Mucosa of descending colon (tissue), 3 donors: ENCODE measurements at places on chromosomes 6 and 20. TPM values are rescaled to one million over a fixed set of nuclear protein-coding genes. Genes with fewer than 3 reads are reported as not detected.

DNA sequence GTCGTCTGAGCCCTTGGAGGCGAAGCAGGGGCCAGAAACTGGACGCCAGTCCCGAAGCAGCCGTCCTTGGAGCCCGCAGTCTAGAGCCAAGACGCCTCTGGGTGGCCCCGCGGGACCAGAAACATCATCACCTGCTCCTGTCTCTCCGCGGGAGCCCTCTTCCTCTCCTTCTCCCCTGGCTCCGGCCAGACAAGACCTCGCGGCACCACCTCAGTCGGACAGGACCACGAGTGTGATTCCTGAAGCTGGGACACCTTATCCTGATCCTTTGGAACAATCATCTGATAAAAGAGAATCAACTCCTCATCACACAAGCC, 416 bp downstream of the RSPH4A start:
- no peak for DNase-seq

DNA sequence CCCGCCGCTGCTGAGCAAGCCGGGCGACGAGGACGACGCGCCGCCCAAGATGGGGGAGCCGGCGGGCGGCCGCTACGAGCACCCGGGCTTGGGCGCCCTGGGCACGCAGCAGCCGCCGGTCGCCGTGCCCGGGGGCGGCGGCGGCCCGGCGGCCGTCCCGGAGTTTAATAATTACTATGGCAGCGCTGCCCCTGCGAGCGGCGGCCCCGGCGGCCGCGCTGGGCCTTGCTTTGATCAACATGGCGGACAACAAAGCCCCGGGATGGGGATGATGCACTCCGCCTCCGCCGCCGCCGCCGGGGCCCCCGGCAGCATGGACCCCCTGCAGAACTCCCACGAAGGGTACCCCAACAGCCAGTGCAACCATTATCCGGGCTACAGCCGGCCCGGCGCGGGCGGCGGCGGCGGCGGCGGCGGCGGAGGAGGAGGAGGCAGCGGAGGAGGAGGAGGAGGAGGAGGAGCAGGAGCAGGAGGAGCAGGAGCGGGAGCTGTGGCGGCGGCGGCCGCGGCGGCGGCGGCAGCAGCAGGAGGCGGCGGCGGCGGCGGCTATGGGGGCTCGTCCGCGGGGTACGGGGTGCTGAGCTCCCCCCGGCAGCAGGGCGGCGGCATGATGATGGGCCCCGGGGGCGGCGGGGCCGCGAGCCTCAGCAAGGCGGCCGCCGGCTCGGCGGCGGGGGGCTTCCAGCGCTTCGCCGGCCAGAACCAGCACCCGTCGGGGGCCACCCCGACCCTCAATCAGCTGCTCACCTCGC, 1.5 kb downstream of the ARID1B start:
- peak; percentile 60 for DNase-seq

- no peak for DNase-seq
Observed at GRCh38 chr20:52399352-52399751, 207.8 kb upstream of the ZFP64 start.

- no peak for DNase-seq
Observed at GRCh38 chr6:166683477-166683876, 56.4 kb upstream of the RPS6KA2 start.

GRCh38 chr6:33571637-33572316, 8.3 kb downstream of the BAK1 start:
- no peak for DNase-seq

DNA sequence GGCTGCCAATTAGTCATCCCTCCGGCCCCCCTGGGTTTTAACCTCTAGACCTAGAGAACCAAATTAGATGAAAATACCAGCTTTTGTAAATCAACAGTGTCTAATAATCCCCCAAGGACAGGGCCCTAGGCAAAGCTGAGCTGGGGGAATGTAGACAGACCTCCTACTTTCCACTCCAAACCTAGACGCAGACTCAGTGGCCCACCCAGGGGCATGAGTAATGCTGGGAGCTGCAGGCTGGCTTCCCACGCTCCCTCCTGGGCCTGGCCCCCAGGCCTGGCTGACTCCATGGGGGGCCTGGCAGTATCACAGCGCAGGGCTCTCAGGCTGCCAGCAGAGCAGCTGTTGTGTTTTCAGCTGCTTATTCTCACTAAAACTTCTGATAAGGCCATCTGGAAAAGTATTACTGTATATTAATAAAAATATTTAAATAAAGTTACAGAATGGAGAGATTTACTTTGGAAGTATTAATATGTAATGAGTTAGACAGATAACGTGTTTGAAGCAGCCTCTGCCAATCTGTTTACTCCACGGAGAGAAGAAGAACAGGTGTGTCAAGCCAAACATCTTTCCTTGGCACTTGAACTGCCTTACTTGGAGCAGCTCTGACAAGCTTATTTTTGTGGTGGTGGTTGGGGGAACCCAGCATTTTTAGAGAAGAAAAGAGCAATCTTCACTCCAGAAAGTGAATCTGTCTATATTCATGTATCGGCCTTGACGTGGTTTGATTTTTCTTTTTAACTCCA, 144.0 kb upstream of the AGPAT4 start:
- no peak for DNase-seq

DNA sequence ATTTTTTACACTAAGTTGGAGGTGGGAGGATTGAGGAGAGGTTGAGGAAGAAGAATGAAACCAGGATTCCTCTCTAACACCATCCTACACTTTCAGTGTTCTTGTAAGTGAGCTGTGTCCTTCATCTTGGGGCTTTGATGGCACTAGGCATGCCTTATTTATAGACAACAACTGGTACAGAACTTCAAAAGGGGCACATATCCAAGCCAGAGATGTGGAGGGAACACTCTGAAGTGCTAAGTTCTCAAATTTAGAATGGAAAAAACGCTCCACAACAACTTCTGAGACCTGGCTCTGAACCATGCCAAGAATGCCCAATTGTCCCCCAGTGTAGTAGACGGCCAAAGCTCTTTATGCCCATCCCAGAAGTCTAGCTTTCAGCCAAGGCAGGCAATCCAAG, 16.2 kb upstream of the PKHD1 start:
- no peak for DNase-seq

GRCh38 chr6:41579088-41579610, 33.0 kb downstream of the FOXP4 start:
- peak; percentile 83 for DNase-seq

DNA sequence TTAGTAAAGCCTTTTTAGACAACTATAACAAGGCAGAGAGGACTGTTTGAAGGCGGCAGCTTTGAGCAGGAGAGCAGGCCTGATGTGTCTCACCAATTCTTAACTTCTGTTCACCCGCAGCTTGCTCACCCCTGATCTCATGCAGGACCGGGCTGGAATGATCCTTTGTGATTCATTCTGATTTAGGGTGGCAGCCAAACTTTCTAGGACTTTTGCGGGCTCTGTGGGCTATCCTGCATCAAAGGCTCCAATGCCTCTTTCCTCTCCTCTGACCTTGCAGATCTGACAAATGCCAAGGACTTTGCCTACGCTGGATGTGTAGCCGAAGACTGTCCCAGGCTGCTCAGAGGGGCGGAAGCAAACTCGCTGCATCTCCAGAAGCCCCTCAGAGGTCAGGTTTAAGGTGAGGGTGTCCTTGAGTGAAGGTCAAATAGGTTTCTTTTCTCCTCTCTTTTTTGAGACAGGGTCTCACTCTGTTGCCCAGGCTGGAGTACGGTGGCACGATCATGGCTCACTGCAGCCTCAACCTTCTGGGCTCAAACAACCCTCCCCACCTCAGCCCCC, 72.3 kb downstream of the VEGFA start:
- no peak for DNase-seq

The GRM1 gene
- total RNA-seq: not detected

GRCh38 chr6:51099201-51099600, 280.5 kb downstream of the TFAP2B start:
- no peak for DNase-seq

DNA sequence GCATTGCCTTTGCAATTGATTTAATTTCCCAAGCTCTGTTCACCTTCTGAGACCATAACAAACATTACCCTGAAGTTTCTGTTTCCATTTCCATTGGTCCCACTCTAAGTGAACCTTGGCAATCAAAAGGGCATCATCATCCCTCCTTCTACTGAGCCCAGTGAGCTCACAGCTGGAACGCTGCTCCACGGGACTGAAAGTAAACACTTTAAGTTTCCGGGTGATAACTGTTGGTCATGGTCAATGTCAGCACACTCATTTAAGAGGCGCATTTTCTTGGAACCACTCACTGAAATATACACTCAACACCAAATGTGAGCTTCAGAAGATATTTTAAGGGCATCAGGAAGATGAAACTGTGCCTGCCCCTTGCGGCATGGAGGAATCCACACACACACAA, 37.1 kb upstream of the RPS6KA2 start:
- DNase-seq: no peak

DNA sequence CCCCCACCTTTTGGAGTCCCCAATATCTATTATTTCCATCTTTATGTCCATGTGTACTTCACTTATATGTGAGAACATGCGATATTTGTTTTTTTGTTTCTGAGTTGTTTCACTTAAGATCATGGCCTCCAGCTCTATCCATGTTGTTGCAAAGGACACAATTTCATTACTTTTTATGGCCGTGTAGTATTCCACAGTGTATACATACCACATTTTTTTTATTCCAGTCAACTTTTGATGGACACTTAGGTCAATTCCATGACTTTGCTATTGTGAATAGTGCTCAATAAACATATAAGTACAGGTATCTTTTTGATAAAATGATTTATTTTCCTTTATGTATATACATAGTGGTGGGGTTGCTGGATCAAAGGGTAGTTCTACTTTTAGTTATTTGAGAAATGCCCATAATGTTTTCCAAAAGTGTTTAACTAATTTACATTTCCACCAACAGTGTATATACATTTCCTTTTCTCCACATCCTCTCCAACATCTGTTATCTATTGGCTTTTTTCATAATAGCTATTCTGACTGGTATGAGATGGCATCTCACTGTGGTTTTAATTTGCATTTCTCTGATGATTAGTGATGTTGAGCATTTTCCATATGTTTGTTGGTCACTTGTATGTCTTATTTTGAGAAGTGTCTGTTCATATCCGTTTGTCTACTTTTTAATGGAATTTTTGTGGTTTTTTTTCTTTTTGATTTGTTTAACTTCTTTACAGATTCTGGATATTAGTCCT, 34.0 kb upstream of the COL10A1 start:
- no peak for DNase-seq

The TRAPPC3L gene
- not detected for total RNA-seq

GRCh38 chr20:48823960-48824498, 3.8 kb downstream of the PREX1 start:
- no peak for DNase-seq

DNA sequence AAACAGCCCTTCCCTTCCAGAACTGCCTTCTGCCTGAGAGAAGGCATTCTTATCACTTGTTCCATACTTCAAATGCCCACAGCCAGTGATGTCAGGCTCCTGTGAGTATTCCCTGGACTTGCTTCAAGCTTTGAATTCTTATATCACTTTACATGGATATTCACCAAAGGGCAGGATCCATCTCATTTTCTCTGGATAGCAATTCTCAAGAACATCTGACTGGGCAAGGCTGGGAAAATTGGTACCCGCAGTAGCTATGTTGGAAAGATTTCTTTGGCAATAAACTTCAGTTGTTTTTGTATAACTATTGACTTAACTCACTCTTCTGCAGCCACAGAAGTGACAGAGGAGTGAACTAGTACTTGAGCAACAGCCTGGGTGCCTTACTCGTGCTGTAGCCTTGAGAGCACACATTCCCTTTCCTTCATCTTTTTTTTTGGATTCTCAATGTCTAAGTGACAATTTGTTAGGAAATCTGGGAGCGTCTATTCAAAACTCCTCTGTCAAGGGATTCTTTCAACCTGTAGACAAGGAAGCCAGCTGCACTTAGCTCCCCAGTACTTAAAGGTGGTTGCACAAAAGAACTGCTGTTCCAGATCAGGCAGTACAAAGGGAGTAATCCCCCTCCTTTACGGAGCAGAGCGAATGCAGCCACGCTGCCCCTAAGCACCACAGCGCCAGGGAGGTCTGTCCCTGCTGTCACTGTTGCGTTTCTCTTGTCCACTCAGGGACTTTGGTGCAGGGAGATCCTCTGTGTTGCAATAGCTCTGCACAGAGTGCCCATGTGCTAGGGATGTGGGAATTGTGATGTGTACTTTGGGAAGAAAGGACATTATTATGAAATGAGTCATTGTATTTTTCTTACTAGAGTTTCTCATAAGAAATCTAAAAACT, 69.6 kb downstream of the JAG1 start:
- DNase-seq: peak; percentile 19
